ENCODE measurements at places on chromosomes 12 and 14. TPM values are rescaled to one million over a fixed set of nuclear protein-coding genes. Genes with fewer than 3 reads are reported as not detected.

Gene HOXC12
- polyA plus RNA-seq: not detected

Gene C1S
- polyA plus RNA-seq: 85.4 TPM

Gene PAPLN
- polyA plus RNA-seq: 0.83 TPM

Gene KIF26A
- polyA plus RNA-seq: 0.03 TPM

Gene RNASE4
- polyA plus RNA-seq: 9.9 TPM

Gene LRTM2
- not detected for polyA plus RNA-seq

Gene CCDC175
- polyA plus RNA-seq: not detected

Gene FAIM2
- 5.3 TPM for polyA plus RNA-seq

DNA sequence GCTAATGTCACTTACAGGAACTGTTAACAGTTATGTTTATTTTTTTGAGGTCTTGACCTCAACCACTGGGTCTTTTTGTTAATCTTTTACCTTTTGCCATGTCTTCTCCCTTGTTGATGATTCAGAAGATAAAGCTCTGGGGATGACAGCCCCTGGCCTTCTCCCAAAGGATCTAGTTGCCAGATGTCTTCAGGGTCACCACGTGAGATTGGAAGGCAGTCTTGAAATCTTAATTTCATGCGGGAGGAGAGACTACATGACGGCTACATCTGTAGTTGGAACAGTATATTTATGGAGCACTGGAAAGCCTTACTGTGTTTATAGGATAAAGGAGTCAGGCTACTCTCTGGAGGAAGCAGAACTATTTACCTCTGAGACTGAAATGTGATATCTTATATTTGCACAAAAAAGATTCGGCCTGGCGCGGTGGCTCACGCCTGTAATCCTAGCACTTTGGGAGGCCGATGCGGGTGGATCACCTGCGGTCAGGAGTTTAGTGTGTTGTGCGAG is 5.6 kb downstream of the MLEC start:
- peaks cover 26% of the 10 kb centered on the region for H3K36me3 ChIP-seq
- H3K27me3 ChIP-seq: no peaks in the 10 kb centered on the region
- no peak overlapping the region for H3K27ac ChIP-seq

GRCh38 chr14:79627058-79627457 is 584.2 kb downstream of the DIO2 start:
- H3K27me3 ChIP-seq: no peaks in the 10 kb centered on the region
- H3K36me3 ChIP-seq: no peaks in the 10 kb centered on the region
- DNase-seq: no peak

GRCh38 chr12:1205512-1206060 is 214.6 kb downstream of the ERC1 start:
- H3K4me1 ChIP-seq: peaks cover 1% of the 10 kb centered on the region
- H3K4me3 ChIP-seq: no peak overlapping the region
- no peak overlapping the region for H3K27ac ChIP-seq
- no peaks in the 10 kb centered on the region for H3K27me3 ChIP-seq
- H3K36me3 ChIP-seq: no peaks in the 10 kb centered on the region

- no peaks in the 10 kb centered on the region for H3K36me3 ChIP-seq
- H3K27ac ChIP-seq: no peak overlapping the region
- DNase-seq: peak; percentile 87
- H3K27me3 ChIP-seq: no peaks in the 10 kb centered on the region
- H3K4me3 ChIP-seq: no peak overlapping the region
Observed at GRCh38 chr14:35331605-35332516, 39.7 kb downstream of the PSMA6 start.

DNA sequence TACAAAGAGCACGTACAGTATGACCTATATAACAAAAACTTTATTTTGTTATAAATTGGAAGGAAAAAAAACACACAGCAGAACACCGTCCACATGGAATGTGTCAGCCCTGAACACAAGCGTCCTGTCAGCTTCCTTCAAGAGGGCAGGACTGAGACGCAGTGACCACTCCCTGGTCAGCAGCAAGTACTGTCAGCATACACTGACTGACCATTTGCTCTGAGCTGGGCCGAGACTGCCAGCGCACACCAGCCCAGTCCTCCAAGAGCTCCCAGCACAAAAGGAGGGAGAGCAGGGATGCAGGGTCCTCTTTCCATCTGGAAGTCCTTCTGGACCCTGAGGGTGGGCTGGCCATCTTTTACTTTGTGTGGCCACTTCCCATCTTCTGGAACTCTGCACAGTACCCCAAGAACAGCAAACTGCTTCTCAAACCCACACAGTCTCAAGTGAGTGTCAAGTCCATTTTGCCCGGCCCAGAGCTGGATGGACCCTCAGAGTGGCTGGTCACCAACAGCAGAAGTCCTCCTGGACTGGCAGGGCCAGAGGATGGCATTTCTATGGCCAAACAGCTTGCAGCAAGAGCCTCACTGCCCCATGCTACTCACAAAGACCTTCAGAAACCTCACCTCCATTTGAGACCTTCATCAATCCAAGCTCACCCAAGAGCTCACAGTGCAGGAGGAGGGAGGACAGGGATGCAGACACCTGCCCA is 11.7 kb downstream of the CCDC88C start:
- no peak overlapping the region for H3K4me3 ChIP-seq
- no peaks in the 10 kb centered on the region for H3K36me3 ChIP-seq

- H3K4me3 ChIP-seq: no peak overlapping the region
- DNase-seq: no peak
- H3K4me1 ChIP-seq: no peaks in the 10 kb centered on the region
- H3K36me3 ChIP-seq: no peaks in the 10 kb centered on the region
- H3K27ac ChIP-seq: no peak overlapping the region
- no peaks in the 10 kb centered on the region for H3K27me3 ChIP-seq
Observed at GRCh38 chr14:48955857-48956256, 630.3 kb downstream of the RPS29 start.

GRCh38 chr14:69755296-69755695 is 11.6 kb upstream of the SRSF5 start:
- H3K4me3 ChIP-seq: no peak overlapping the region
- H3K27ac ChIP-seq: no peak overlapping the region
- H3K27me3 ChIP-seq: peaks cover 2% of the 10 kb centered on the region
- peaks cover 1% of the 10 kb centered on the region for H3K4me1 ChIP-seq

DNA sequence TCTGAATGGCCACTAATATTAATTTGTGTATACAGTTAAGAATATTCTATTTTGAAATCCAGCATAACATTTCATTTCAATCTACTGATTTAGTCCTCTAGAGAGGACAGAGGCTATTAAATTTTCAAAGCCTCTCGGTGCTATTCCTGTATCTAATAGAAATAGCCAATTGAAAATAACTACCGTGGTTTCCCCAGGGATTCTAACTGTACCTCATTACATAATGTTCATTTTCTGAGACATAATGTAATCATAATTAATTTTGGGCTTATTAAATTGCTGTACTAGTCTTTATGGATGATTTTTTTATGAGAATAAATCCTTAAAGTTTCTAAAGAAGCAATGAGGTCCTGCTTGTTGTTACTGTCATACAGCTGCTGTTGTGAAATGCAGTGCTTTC is 38.6 kb upstream of the ACSS3 start:
- no peaks in the 10 kb centered on the region for H3K27me3 ChIP-seq
- no peaks in the 10 kb centered on the region for H3K36me3 ChIP-seq
- no peak overlapping the region for H3K27ac ChIP-seq

- H3K27me3 ChIP-seq: no peaks in the 10 kb centered on the region
- no peaks in the 10 kb centered on the region for H3K4me1 ChIP-seq
- no peak overlapping the region for H3K4me3 ChIP-seq
Observed at GRCh38 chr12:13691598-13691997, 289.8 kb downstream of the GRIN2B start.

GRCh38 chr12:132624186-132624855 is 5.7 kb downstream of the P2RX2 start:
- H3K36me3 ChIP-seq: peaks cover 9% of the 10 kb centered on the region
- peaks cover 6% of the 10 kb centered on the region for H3K27me3 ChIP-seq
- H3K4me3 ChIP-seq: no peak overlapping the region
- DNase-seq: no peak
- H3K27ac ChIP-seq: no peak overlapping the region

- no peak for DNase-seq
- no peak overlapping the region for H3K27ac ChIP-seq
- peaks cover 51% of the 10 kb centered on the region for H3K36me3 ChIP-seq
- no peaks in the 10 kb centered on the region for H3K27me3 ChIP-seq
- peaks cover 9% of the 10 kb centered on the region for H3K4me1 ChIP-seq
Observed at GRCh38 chr14:94045101-94045500, 19.0 kb downstream of the OTUB2 start.

DNA sequence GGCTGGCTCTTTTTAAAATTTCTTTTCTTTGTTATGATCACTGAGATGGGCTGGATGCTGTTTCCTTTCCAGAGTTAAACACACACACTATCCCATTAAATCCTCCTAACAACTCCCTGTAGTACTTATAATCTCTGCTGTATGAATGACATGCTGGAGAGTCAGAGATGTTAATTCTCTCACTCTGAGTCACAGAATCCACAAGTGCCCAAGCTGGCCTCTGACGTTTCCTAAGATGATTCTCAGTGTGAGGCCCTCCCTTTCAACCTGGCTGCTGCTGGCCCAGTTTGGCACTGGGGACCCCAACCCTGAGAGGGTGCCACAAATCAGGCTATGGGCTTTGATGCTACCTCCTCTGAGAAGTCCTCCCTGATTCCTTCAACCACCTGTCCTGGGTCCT is 5.4 kb downstream of the NOS1 start:
- H3K27me3 ChIP-seq: no peaks in the 10 kb centered on the region
- H3K4me1 ChIP-seq: no peaks in the 10 kb centered on the region
- H3K36me3 ChIP-seq: no peaks in the 10 kb centered on the region
- no peak overlapping the region for H3K27ac ChIP-seq

DNA sequence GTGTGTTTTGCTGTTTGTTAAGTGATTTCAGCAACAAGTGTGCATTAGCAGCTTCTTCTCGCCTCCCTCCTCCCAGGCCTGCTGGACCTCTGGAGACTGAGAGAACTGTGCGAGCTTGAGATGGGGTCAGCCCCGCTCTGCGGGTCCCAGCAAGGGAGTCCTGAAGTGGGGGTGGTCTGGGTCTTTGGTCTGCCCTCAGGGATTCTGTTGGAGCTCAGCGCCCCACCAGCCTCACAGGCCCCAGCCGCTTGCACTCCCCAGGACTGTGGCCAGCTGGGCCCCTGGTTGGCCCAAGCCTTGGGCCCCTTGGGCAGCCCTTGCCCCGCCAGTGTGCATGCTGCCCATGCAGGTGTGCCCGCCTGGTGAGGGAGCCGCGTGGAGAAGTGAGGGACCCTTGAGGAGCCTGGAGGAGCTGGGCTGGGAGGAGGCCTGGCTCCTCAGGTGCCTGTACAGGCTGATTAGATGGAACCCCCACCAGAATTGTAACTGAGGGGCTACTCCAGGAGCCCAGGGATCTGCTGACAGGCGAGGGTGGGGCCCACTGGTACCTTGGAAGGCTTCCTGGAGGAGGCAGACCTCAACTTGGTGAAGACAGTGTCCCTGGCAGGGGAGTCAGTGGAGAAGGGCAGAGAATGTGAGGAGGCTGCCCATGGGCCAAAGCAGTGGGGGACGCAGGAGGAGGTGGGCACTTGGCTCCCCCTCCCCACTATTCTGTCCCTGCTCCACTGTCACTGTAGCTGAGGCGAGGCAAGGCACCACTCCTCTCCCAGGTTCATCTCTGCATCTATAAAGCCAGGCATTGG is 56.7 kb downstream of the BEGAIN start:
- no peaks in the 10 kb centered on the region for H3K27me3 ChIP-seq
- H3K27ac ChIP-seq: no peak overlapping the region
- H3K36me3 ChIP-seq: peaks cover 24% of the 10 kb centered on the region
- H3K4me3 ChIP-seq: no peak overlapping the region
- no peaks in the 10 kb centered on the region for H3K4me1 ChIP-seq
- DNase-seq: no peak

GRCh38 chr12:115101520-115101919 is 417.5 kb upstream of the TBX3 start:
- H3K27ac ChIP-seq: no peak overlapping the region
- no peaks in the 10 kb centered on the region for H3K36me3 ChIP-seq
- H3K4me3 ChIP-seq: no peak overlapping the region
- DNase-seq: no peak
- H3K4me1 ChIP-seq: no peaks in the 10 kb centered on the region

DNA sequence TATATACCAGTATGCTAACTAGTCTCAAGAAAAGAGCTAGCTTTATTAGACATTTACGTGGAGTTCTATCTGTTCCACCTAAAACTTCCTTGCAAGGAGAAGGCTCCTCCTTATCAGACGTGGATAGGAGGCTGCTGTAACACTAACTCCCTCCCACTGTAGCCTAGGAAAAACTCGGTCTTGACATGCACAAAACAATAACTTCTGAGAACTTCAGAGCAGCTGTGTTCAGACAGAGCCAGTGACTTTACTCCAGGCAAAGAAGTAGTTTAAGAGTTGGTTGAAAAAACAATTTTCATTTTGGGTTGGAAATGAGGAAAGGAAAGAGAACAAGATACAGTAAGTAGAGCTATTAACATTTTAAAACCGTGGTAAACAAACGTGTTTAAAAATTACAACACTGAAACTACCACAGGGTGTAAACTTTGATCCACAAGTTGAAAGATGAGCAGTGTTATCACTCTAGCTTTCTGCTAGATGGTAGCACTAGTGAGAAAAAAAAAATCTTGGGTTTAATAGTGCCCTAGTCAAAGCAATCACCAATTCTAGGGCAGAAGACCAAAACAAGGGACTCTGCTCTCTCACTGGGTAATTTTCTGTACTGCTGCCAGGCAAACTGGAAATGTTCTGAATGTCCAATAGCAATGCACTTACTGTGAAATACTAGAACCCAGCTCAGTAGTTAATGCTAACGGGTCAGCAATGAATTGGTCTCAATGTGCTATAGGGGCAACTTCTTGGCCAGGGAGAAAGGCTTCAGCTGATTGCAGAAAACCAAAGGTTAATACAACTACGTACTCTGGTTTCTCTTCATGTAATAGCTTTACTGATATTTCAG is 2.4 kb downstream of the ATF7 start:
- no peak overlapping the region for H3K4me3 ChIP-seq
- DNase-seq: peak; percentile 66
- H3K27me3 ChIP-seq: no peaks in the 10 kb centered on the region
- no peaks in the 10 kb centered on the region for H3K36me3 ChIP-seq

DNA sequence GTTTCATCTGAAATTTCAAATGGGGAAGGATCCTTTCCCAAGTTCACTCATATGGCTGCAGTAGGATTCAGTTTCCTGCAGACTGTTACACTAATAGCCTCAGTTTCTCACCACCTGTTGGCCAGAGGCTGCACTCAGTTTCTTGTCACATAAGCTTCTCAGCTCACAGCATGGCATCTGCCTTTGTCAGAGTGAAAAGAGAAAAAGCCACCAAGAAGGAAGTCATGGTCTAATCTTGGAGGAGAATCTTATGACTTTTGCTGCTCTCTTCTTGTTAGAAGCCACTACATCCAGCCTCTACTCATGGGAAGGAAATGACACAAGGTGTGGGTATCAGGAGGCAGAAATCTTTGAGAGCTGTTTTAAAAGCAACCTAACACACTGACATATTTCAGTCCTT is 39.4 kb upstream of the BTG1 start:
- H3K4me1 ChIP-seq: no peaks in the 10 kb centered on the region
- no peak overlapping the region for H3K27ac ChIP-seq
- no peak overlapping the region for H3K4me3 ChIP-seq
- H3K36me3 ChIP-seq: no peaks in the 10 kb centered on the region
- H3K27me3 ChIP-seq: no peaks in the 10 kb centered on the region
- DNase-seq: no peak

GRCh38 chr14:34212172-34212929 is 249.7 kb downstream of the SPTSSA start:
- H3K36me3 ChIP-seq: no peaks in the 10 kb centered on the region
- H3K27me3 ChIP-seq: no peaks in the 10 kb centered on the region
- no peak overlapping the region for H3K4me3 ChIP-seq
- H3K27ac ChIP-seq: no peak overlapping the region
